ENCODE measurements at places on chromosomes 16 and 17. TPM values are rescaled to one million over a fixed set of nuclear protein-coding genes. Genes with fewer than 3 reads are reported as not detected.

- H3K27ac ChIP-seq = no peak overlapping the region
- no peaks in the 10 kb centered on the region for H3K4me1 ChIP-seq
- no peaks in the 10 kb centered on the region for H3K27me3 ChIP-seq
- H3K36me3 ChIP-seq = peaks cover 30% of the 10 kb centered on the region
- no peak overlapping the region for H3K4me3 ChIP-seq
These were observed 27.6 kb downstream of the NMT1 start for GRCh38 chr17:45088741-45089140.

The CA5A gene
- total RNA-seq = not detected

The CMTM2 gene
- 2.1 TPM for total RNA-seq

The WNT3 gene
- total RNA-seq = 14.4 TPM

The STAT3 gene
- 160 TPM for total RNA-seq

Data from endothelial cell (in vitro differentiated cells).